ENCODE measurements at places on chromosomes 5 and 9.

DNA sequence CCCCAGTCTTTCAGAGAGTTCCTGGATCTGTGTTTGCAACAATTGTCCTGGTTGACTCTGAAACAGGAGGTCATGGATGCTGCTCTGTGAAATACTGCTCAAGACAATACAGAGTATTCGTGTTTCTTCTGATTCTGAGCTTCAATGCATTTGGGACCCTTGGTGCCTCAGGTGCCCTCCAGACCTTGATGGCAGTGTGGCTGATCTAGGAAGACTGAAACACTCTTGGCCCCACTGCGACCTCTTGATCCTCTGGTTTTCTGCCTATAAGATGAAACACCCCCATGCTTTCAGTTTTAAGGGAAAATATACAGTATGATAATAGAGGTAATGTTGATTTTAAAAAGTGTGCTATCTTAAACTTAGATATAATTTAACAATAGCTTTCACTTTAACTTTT lies 67.6 kb downstream of the GDNF start:
- no peak for DNase-seq

- no peak for DNase-seq
Observed at GRCh38 chr9:18437315-18438201, 36.4 kb upstream of the ADAMTSL1 start.

GRCh38 chr9:137421838-137422603 lies 941 bp downstream of the EXD3 start:
- DNase-seq: no peak

DNA sequence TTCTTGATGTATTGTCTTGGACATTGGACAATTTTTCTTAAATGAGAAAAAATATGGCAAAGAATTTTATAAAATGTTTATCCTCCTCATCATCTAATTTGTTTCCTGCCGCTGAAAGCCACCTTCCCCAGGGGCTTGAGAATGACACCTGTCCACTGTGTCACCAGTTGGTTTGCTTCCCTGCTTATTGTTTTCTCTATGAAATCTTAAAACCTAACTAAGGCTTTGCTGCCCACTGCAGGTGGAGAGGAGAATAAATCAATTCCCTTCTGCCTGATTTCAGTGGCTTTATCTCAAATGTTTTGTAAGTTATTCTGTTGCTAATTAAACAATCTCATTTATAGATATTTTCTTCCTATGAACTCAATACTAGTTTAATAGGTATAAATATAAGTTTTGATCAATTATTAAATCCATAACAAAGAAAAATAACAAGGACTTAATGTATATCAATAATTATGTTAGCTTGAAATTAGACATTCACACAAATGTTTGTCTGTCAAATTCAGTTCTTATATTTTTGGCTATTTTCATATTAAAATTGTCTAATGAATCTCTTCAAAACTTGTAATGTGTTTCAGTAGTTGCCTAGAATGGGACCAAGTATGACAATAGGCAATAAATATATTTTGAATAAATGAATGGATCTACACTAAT lies 822.5 kb downstream of the PTPRD start:
- DNase-seq: no peak

GRCh38 chr5:36877667-36878391 lies 1.3 kb downstream of the NIPBL start:
- no peak for DNase-seq

DNA sequence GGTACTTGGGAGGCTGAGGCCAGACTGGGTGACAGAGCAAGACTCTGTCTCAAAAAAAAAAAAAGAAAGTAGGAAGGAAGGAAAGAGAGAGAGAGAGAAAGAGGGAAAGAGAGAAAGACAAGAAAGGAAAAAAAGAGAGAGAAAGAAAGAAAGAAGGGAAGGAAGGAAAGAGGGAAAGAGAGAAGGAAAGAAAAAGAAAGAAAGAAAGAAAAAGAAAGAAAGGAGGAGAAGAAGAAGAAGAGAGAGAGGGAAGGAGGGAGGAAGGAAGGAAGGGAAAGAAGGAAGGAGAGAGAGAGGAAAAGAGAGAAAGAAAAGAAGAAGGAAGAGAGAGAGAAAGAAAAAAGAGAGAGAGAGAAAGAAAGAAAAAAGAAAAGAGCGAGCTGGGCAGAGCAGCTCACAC lies 3.1 kb upstream of the ZER1 start:
- no peak for DNase-seq

DNA sequence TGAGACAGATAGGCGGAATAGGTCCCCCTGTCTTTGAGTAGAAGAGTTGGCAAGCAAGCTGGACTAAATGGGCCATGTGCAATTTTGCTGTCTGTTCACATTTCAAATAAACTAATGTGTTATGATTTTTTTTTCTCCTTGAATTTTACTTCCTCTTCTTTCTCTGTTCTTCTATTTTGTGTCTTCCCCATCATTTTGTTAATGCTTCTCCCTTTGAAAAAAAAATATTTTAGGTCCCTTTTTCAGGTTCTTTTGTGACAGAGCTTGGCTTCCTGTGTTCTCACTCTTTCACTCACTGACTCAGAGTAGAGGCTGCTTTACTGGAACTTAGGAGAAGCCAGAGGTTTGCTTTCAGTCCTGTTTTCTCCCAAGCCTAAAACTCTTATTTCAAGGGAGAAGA lies 48.1 kb downstream of the PTCD2 start:
- no peak for DNase-seq

GRCh38 chr5:178376921-178377582 lies 144.4 kb upstream of the PHYKPL start:
- no peak for DNase-seq

DNA sequence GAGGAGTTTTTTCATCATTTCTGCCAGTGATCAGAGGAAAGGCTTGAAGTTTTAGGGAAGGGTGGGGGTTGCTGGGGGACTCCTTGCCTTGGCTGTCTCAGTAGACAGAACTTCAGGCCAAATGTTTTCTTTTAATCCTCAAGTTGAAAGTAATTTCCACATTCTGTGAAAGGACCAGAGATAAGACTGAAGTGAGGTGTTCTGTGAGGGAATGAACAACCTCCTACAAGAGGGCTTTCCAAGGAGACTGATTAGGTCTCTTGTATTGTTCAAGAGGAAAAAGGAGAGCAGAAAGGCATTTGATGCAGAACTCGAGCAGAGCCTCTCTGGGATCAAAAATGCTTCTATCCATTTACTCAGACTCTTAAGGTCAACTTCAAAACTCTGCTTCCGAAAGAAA lies 282.1 kb upstream of the ATP10B start:
- DNase-seq: no peak

DNA sequence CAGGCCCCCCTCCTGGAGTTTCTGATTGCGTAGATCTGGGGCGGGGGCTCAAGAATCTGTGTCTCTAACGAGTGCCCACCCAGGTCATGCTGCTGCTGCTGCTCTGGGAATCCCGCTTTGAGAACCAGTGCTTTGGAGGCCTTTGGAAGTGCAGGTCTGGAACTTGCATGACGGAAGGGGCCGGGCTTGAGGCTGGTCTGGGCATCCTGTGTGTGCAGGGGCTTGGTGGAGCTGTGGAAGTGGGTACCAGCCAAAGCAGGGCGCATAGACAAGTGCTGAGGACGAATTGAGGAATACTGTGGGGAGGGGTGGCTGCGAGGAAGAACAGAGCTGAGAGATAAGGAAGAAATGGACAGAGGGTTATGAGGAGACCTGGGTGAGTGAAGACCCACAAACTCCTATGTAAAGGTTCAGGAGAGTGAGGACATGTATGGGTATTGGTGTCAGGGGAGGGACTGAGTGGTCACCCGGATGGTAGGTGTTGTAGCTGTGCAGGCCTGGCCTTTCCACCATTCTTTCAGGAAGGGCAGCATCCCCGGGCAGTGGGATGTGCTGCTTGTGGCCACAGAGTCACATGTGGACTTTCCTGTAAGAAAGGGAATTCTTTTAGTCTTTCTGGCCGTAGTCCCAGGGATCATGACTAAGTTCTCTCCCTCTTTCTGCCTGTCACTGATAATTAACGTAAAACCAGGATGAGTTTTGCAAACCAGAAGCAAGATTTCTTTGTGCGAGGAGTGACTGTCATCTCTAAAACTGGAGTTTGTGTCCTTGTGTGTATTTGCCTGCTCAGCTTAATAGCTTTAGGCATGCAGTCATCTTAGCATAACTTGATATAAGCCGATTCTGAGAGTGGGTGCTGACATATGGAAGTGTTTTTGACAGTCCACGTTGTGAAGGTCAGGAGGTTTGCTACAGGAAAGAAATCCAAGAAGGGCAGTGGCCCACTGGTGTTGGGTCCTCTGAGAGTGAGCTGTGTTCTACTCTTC lies 43.3 kb upstream of the TJP2 start:
- DNase-seq: no peak

DNA sequence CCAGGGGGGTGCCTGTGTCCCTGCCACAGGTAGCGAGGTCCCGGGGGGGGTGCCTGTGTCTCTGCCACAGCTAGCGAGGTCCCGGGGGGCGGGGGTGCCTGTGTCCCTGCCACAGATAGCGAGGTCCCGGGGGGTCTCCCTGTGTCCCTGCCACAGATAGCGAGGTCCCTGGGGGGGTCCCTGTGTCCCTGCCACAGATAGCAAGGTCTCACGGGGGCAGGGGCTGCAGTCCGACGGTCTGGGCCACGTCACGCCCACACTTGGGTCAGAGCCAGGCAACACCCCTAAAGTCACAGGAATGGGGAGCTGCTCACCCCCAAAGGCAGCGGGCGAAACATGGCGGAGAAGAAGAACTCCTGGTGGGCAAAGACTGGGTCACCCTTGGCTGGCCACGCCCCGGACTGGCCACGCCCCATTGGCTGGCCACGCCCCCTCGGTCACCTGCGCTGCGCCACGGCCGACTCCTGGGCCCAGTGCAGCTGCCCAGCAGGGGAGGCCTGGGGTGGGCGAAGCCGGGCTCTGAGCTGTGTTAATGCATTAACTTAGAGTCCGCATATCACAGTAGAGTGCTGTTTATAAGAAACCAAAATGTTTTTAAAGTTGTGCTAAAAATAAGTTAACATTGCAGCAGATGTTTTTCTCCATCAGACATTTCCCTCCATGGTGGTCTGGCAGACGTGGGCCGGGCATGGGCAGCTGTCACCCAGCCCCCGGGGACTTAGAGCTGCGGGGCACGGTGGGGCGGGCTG lies 7.0 kb downstream of the NOXA1 start:
- no peak for DNase-seq

- no peak for DNase-seq
Observed at GRCh38 chr5:170491479-170491878, 12.3 kb upstream of the KCNIP1 start.

DNA sequence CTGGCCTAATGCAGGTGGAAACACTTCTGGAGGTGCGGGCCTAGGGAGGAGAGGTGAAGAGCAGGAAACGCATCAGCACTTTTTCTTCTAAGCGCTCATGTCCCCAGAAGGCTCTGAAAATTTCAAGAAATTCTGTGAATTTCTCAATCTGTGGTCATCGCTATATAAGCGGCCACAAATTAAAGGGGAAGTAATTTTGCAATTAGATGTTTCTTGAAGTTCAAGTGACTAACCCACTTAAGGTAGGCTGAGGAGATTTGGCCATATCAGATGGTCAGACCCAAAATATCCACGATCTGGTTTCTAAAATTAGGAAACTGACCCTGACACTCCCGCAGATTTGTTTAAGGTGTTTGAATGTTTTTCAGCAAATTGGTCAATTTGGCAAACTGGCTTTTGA lies 16.6 kb upstream of the HMGCR start:
- no peak for DNase-seq

DNA sequence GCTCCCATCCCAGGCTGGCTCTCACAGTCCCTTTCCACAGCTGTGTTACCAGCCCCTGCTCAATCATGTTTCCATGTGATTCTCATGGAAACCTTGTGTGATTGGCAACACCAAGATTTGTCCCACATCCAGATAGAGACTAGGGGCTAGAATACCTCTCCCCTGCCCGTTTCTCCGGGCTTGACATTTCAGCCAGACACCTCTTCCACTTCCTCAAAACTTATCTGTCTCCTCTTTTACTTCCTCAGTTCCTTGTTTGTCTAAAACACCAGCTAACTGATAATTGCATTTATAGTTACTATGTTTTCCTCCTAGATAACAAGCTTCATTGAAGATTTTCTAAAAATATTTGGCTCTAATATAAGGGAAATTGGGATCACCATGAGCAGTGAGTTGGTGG lies 16.6 kb upstream of the KCNMB1 start:
- no peak for DNase-seq

DNA sequence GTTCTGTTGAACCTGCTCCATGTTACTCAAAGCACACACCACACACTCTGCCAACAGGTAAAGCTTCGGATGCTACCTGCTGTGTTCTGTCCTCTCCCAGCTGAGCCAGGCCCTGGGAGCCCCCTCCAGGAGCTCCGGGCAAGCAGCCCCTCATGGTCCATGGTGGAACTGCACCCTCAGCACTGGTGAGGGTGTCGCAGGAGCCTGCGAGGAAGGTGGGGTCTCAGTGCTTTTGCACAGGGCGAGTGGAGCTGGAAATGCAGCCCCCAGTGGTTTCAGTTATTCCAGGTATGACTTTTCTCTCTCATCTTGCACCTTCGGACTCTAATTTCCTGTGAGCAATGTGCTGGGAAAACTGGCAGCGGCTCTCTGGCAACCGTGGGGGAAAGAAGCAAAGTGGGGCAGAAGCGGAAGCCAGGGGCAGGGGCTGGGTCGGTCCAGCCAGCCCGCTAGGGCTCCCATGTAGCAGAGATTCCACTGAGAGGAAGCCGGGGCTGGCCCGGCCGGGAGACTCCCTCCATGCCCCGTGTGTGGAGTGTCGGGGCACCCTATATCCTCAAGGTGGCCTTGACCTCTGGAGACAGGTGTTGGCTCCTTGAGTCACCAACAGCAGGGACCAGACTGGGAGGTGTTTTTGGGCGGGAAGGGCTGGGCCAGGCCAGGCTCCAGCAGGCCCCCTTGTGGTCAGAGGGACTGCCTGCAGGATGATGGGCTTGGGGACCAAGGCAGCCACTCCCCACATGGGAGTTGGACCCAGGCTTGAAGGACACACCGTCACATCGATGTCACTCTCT lies 75.6 kb upstream of the PRSS3 start:
- DNase-seq: no peak

DNA sequence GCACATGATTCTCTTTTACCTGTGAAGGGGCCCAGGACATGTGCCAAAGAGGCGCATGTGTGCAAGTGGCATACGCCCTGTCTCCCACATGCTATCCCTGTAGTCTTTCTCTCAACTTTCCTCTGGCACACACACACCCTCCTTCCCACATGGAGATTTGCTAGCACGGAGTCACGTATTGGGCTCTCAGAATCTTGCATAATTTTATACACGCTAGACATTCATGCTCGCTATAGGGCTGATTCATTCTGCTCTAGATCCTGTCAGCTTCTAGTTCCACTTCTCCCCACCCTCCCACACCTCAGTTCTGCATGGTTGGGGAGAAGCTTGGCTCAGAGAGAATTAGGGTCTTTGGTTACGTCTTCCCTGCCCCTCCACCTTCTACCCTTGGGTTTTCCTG lies 72.8 kb downstream of the CD180 start:
- DNase-seq: no peak

GRCh38 chr5:96067894-96068614 lies 106.4 kb upstream of the ELL2 start:
- DNase-seq: no peak

GRCh38 chr9:89493671-89494070 lies 4.2 kb downstream of the SEMA4D start:
- DNase-seq: no peak

- DNase-seq: no peak
Observed at GRCh38 chr5:76813982-76814562, 4.8 kb upstream of the F2RL1 start.

DNA sequence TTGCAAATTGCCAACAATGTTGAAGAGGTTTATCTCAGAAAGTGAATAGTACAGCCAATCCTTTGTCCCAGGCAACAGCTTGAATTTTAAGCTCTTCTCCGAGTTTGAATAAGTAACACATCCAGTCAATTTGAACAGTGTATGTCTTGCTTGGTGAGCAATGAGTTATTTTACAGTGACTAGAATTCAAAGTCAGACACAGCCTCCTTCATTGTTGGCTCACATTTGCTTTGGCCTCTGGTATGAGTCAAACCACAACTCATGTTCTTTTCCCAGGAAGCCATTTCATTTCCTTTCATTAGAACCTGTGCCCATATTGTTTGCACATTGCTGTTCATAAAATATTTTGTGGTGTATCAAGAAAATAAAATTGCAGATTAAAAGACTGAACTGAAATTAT lies 622.0 kb upstream of the DAB2 start:
- no peak for DNase-seq

Measured in cortex of kidney (tissue), 1 donor.